ENCODE measurements at places on chromosomes 7 and 10.

DNA sequence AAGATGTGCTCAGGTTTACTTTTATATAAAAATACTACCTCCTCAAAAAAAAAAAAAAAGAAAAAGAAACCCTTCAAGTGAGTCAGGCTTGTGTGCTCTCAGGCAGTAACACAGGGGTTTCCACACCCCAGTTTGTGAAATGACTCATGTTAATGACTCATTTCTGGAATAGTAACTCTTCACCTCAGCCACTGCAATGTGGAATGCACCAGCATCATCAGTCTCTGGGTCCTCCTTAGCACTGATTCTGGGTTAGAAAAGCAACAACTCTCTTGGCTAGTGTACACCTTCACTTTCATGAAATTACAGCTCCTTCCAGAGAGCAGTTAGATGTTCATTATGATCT, 110.6 kb downstream of the EMX2 start:
- DNase-seq = no peak

GRCh38 chr7:121505540-121506182, 109.6 kb upstream of the FAM3C start:
- DNase-seq = no peak

- DNase-seq = no peak
Observed at GRCh38 chr10:71059054-71059818, 153.1 kb upstream of the UNC5B start.

- no peak for DNase-seq
Observed at GRCh38 chr10:133372507-133372906, 647 bp downstream of the ECHS1 start.

- no peak for DNase-seq
Observed at GRCh38 chr7:155843426-155844018, 31.3 kb upstream of the SHH start.

GRCh38 chr7:157414702-157415096, 77.9 kb downstream of the DNAJB6 start:
- no peak for DNase-seq

GRCh38 chr7:127954357-127954748, 76.9 kb downstream of the LRRC4 start:
- no peak for DNase-seq

- DNase-seq = no peak
Observed at GRCh38 chr10:88019753-88020152, 156.3 kb downstream of the PTEN start.

DNA sequence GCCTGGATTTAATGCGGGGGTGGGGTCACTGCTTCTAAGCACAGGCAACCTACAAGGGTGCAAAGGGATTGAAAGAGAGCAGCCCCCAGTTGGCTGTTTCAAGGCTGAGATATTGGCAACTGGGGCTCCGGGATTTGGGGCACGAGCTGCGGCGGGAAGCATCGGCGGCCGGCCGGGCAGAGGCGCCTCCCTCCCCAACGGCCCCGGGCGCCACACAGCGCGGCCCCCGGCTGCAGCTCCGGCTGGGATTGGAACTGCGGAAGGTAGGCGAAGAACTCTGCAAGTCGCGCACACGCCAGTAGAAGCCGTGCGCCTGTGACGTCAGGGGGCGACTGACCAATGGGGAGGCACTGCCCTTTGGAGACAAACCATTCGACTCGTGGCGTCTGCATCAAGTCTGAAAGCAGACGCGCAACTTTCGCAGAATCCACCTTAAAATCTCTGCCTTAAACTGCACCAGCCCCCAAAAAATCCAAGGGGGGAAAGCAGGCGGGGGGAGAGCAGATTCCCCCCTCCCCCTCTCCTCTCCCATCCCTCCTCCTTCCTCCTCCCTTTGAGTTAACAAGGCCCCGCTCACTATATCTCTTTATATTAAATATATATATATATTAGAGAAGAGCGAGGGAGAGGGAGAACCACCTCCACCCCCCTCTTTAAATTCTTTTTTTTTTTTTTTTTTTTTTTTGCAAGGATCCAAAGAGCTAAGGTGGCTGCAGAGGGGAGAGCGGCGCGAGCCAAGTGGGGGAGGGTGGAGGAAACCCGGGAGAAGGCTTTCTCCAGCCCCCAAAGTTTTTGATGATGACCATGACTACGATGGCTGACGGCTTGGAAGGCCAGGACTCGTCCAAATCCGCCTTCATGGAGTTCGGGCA, at the start of gene DLX6:
Gene DLX6 (plus strand): TSS at position 371 of the 872 bp plus-strand sequence. CDS start 425 bp downstream, at position 796.
- peak; percentile 89 for DNase-seq

GRCh38 chr7:19056305-19056704, 61.1 kb downstream of the TWIST1 start:
- DNase-seq = no peak

- DNase-seq = no peak
Observed at GRCh38 chr10:47092831-47093230, 181.6 kb downstream of the PTPN20 start.

- DNase-seq = no peak
Observed at GRCh38 chr10:68348265-68348741, 15.6 kb upstream of the PBLD start.

DNA sequence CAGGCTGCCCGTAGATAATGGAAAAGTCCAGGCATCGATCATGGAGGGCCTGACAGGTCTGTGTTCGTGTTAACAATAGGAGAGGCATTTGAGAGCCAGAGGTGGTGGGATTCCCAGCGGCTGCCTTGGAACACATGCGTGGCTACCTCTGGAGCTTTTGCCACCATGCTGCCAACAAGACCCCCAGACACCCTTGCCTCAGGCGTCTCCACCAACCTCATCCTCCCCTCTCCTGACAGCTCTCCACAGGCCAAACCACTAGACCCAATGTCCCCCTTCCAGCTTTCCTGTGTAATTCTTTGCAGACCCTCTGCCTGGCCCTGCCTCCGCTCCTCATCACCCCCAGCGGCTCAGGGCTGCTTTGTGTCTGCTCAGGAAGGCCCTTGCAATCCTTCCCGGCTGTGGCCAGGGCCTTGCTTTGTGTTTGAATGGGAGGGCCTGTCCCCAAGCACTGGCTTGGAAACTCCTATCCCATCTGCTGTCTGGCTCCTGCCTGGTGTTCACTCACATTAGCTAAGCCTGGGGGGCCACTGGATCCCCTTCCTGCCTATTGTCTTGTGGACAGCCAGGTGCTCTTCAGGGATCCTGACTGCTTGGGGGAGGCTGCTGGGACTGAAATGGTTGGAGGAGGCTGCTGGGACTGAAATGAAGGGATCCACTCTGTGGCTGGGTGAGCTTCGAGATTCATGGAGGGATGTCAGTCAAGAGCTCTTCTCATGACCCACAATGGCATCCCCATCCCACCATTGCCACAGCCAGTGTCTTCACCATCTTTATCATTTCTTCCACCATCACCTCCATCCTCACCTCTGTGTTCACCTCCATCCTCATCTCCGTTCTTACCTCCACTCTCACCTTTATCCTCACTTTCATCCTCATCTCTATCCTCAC, 60.8 kb upstream of the ELN start:
- DNase-seq = no peak

- no peak for DNase-seq
Observed at GRCh38 chr7:148031811-148032210, 558.8 kb upstream of the C7orf33 start.

DNA sequence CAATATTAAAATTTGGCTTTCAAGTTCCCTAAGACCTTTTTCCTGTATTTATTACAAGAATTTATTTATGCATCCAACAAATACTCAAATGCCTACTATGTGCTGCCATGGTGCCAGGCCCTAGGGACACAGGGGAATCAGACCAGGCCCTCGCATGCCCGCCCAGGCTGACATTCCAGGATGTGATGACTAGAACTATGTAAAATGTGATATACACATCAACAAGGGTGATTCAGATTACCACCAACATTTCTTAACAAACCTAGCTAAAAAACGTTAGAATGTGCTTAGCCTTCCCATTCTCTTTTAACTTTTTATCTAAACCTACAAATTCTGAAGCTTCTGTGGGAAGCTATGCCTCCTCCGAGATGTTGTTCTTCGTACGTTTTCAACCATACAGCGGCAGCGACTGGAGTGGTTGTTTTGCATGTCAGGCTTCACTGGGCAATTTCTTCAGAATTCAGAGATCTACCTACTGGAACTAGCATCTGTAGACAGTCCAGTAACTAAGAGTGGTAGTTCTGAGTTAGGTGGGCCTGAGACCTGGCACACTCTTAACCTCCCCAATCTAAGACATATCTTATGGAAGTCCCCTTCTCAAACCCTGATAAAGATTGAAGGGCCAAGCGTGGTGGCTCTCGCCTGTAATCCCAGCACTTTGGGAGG, 22.1 kb downstream of the GNA12 start:
- DNase-seq = no peak

All from femur (tissue), 1 donor.